ENCODE measurements at places on chromosomes 2 and 18.

- no peak for DNase-seq
Measured at GRCh38 chr2:119838179-119838578, 78.5 kb downstream of the PTPN4 start.

GRCh38 chr2:130963196-130963848, 126.6 kb downstream of the ARHGEF4 start:
- no peak for DNase-seq

- no peak for DNase-seq
Measured at GRCh38 chr18:11672198-11672597, 16.9 kb upstream of the GNAL start.

DNA sequence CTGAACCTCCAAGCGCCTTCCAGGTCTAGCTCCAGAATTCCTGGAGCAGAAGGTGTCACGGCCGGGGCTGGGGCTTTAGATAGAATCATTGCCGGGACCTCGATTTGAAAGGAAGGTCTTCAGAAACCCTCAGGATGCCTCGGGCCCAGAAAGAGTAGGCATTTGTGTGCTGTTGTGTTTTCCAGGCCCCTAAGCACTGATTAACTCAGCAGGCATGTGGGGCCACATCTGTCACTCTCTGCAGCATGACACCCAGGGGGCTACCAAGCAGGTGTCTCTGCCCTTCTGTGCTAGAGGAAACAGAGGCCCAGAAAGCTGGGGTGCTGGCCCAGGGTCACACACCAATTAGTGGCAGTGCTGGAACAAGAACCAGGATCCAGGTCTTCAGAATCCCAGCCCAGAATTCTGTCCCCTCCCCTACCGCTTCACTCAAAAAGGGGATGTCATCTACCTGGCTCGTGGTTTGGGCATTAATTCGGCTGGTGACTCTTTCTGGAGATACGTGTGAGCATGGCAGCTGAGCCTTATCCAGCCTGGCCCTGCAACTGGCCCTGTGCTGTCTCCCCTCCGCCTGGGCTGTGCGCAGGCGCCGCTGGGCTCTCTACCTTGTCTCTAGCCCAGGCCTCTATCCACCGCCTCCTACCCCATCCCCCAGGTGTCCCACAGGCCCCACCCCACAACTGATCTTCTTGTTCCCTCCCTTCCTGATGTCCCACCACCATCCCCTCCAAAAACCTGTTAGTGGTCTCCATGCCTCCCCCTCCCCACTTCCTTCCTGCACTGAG, 245.4 kb downstream of the ATAD2B start:
- no peak for DNase-seq

- DNase-seq, result no peak
Measured at GRCh38 chr2:98486374-98486981, 41.8 kb downstream of the INPP4A start.

- no peak for DNase-seq
Measured at GRCh38 chr2:43041661-43042360, 184.6 kb downstream of the ZFP36L2 start.

DNA sequence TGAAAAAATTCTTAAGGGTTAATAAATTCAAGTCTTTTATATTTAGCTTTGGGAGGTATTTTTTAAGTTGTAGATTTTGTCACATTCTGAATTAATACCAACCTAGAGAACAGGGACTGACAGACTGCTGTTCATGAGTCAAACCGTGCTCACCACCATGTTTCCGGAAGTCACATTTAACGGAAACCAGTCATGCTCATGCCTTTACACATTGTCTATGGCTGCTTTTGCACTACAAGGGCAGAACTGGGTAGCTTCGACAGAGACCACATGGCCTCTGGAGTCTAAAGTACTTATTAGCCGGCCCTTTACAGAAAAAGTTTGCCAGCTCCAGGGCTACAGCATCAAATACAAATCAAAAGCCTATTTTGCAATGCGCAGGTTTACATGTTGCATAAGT, 33.3 kb downstream of the LONRF2 start:
- no peak for DNase-seq

- no peak for DNase-seq
Measured at GRCh38 chr2:46169467-46169866, 127.7 kb upstream of the EPAS1 start.

- no peak for DNase-seq
Measured at GRCh38 chr2:238562446-238562845, 135.7 kb downstream of the ASB1 start.

- no peak for DNase-seq
Measured at GRCh38 chr2:128686497-128686859, 367.8 kb upstream of the HS6ST1 start.

DNA sequence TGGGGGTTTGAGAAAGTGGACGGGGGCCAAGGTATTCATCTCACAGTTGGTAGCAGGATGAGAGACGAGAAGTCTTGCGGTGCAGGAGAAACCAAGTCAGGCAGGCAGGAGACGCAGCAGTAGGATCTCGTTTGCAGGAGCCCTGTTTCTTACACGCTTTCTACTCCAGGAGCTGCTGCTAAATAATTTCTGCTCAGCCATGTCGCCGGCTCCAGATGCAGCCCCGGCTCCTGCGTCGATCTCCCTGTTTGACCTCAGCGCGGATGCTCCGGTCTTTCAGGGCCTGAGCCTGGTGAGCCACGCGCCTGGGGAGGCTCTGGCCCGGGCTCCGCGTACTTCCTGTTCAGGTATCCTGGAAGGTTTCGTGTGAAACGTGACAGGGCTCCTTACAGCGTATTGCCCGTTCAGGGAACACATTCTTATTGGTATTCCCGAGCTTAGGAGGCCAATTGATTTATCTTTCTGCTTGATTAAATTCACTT, 494 bp downstream of the ANKZF1 start:
- DNase-seq, result no peak

DNA sequence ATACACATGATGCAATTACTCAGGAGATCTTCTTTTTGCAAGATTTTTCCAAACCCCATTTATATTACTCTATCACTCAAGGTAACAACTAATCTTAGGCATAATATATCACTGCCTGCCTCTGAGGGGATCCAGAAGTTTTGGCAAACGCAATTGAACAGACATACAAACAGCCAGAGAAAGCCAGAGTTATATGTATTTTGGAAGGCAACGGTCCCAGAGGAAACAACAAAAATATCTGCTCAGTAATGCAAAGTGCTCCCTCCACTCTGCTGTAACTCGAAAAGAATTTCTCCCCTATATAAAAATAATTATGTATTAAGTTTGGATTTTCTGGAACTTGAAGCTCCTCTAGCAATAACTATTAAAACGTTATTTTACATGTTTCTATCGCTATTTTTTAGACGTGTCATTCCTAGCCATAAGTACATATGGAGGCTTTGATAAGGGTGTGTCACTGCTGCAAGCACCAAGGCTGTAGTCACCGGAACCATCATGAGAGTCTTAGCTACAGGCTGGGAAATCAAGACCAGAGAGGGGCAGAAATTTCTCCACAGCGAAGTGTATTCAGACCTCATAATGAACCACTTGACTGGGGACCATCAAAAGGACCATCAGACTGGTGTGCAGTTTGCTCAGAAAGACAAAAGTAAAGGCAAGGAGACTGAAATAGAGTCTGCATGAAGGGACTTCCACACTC, 3.7 kb upstream of the GKN1 start:
- no peak for DNase-seq

GRCh38 chr2:217101972-217102371, 242.1 kb upstream of the TNP1 start:
- DNase-seq, result no peak

- DNase-seq, result no peak
Measured at GRCh38 chr18:78527984-78528383, 451.6 kb upstream of the SALL3 start.

GRCh38 chr18:7987284-7987976, 420.3 kb downstream of the PTPRM start:
- DNase-seq, result no peak

DNA sequence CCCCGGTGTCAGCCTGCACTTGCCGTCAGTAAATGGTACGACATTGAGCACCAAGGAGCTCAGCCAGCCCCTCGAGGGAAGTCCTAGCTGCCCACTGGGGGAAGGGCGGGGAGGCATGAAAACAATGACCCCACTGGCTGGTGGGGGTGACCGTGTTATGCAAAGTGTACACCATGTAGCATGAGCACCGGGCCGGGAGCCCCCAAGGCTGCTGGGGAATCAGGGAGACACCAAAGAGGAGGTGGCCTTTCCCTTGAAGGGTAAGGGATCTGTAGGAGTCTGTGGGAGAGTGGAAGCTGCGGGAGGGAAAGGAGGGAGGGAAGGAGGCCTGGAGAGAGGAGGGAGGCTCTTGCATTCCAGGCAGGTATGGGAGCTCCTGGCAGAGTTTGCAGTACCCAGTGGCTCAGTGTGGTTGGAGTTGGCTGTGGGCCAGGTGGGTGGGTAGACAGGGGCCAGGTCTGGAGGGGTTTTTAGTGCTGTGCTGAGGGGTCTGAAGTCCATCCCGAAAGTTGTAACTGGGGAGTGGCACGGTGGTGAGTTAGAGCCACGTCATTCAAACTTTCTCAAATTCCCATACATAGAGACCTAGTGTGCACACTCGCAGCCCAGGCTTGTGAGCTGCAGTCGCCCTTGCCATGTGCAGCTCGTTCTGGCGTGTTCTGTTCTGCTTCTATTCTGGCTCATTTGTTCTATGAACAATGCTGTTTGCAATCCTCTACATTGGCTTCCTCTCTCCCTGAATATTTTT, 22.4 kb downstream of the RRM2 start:
- DNase-seq, result no peak

DNA sequence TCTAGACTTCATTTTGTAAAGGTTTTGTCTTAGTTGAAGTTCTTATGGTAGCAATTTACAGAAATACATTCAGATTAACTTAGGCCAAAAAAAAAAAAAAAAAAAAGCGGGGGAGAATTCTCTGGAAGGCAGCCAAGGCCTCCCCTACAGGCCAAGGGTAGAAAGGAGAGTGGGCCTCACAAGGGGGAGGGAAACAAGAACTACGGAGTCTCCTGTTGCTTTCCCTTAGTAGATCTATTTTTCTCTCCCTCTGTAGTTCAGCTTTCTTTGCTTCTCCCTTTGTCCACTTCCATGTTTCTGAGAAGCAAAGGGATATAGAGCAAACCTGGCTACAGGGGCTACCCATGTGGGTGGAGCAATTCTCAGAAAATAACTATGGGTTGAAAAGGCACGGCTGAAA, 2.4 kb upstream of the STK11IP start:
- no peak for DNase-seq

GRCh38 chr2:42232024-42232423, 62.9 kb downstream of the EML4 start:
- DNase-seq, result no peak

GRCh38 chr18:34624551-34624950, 85.5 kb upstream of the DTNA start:
- no peak for DNase-seq

DNA sequence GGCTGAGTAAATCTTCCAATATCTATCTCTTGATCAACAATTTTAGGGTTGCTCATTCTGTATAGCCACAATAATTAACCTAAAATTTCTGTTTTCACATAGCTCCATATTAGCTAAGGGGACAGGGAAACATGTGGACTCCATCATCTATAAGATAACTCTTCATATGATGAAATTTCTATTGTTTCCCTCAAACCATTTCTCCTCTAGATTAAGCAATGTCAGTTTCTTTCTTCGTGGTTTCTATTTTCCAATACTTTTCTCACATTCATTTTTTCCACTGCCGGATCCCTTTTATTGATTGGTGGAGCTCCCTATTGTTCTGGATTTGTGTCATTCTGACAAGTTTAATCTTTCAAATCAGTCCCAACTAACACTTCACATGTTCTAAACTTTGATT, 1221.3 kb upstream of the ZEB2 start:
- no peak for DNase-seq

- DNase-seq, result no peak
Measured at GRCh38 chr2:41375901-41376300, 671.9 kb upstream of the PKDCC start.

DNA sequence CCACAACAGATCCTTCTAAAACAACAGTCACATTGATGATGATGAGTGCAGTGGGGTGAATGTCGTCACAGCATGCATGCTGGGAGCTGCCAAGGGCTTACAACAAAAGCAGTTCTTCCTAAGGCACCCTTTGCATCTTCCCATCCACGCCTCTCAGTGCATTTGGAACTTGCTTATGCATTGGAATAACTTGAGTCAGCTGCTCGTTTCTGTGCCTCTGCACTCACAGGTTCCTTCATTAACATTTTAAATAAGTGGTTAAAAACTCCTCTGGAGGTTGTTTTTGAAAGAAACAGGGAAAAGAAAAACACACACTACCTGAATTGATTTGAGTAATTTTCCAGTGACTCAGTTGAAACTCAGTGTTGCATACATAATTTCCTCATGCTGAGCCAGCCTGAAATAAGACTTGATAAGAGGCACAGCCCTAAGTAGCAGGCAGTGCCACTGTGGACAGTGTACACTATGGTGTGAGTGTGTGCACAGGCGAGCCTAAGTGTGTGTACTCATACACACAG, 46.8 kb upstream of the TRIM43B start:
- no peak for DNase-seq

GRCh38 chr18:39732918-39733317, 2167.3 kb upstream of the CELF4 start:
- no peak for DNase-seq

GRCh38 chr2:156110890-156111289, 221.6 kb downstream of the NR4A2 start:
- DNase-seq, result no peak

GRCh38 chr18:63140038-63140450, 179.5 kb downstream of the BCL2 start:
- no peak for DNase-seq

DNA sequence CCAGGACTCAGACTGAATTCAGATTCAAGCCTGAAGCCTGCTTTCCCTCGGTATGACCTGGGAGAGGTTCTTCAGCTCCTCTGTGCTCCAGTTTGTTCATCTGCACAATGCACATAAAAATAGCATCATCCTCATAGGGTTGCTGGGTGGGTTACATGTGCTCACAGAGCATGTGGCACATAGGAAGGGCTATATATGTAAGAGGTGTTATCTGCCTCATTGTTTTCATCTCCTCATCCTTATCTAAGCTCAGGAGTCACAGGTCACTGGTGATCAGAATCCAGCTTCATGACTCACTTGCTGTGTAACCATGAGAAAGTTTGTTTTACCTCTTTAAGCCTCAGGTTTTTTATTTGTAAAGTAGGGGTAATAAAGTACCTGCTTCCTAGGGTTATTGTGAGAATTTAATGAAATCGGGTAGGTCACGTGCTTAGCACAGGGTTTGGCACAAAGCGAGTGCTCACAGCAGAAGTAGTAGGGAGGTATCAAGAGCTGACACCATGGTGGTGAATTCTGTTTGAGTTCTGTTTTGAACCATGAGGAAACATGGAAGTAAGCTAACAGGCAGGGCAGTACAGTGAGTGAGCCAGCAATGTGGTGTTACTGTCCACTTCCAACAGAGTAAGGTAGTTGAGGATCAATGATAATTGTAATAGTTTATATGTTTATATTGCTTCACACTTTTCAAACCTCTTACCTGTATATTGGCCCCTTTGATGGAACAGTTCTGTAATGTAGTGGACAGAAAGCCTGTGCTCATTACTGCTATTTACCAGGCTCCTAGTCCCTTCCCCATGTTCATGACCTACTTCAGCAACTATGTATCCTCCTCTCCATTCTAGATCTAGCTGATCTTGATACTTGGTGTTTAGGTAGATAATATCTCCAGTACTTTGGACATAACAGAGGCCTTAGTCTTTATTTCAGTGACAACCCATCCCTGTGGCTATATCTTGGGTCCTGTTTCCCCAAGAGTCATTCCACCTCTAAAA, 141.4 kb upstream of the LTBP1 start:
- no peak for DNase-seq
